Activated CD4-positive, alpha-beta T cell treated with anti-CD3 and anti-CD28 coated beads, Interleukin-2, amount 50 U/mL, for 1 hour (primary cell): ENCODE measurements at places on chromosomes 7 and 10.

DNA sequence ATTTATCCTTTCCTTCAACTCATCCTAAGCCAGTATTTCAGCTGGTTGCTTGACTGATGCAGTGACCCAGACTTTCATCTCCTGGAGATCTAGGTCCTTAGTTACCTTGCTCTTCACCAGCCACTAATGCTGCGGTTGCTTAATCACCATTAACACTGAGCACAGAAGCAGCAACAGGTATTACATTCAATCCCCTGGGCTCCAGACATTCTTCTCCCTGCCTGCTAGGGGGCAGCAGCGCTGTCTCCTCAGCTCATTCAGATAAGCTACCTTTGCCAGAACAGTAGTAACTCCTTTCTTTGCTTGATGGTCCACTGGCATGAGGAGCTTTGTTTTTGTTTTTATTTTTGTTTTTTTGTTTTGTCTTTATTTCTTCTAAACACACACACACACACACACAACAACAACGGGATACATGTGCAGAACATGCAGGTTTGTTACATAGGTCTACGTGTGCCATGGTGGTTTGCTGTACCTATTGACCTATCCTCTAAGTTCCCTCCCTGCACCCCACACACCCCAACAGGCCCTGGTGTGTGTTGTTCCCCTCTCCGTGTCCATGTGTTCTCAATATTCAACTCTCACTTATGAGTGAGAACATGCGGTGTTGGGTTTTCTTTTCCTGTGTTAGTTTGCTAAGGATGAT lies 1043.2 kb upstream of the C7orf33 start:
- no peak for DNase-seq

DNA sequence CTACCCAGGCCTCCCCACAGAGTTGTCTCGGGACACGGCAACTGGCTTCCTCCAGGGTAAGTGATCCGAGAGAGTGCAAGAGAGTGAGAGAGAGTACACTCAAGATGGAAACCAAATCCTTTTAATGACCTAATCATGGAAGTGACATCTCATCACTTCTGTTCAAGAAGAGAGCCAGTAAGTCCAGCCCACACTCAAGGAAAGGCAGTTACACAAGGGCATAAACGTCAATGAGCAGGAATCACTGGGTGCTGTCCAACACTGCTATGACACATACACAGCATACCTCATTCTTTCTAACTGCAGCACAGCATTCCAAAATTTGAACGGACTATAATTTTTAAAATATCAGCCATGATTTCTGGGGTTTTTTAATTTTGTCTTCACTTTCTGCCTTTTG lies 29.3 kb upstream of the OSBPL3 start:
- DNase-seq, result no peak

DNA sequence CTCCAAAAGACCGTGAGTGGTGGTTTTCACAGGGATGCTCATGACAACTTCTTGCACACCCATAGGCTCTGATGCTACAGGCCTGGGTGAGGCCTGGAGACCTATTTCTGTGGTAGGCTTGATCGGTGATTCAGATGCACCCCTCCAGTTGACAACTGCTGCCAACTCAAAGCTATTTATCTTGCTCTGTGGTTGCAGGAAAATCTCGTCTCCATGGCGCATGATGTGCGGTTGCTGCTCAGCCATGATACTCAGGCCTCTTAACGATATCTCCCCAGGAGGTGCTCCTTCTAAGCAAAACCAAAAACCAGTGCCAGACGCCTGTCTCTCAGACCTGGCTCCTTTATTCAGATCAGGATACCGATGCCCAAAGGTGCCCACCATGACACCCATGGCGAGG lies 31.4 kb downstream of the C10orf90 start:
- DNase-seq, result no peak

GRCh38 chr10:123309731-123310130 lies 155.5 kb downstream of the BUB3 start:
- DNase-seq, result no peak

DNA sequence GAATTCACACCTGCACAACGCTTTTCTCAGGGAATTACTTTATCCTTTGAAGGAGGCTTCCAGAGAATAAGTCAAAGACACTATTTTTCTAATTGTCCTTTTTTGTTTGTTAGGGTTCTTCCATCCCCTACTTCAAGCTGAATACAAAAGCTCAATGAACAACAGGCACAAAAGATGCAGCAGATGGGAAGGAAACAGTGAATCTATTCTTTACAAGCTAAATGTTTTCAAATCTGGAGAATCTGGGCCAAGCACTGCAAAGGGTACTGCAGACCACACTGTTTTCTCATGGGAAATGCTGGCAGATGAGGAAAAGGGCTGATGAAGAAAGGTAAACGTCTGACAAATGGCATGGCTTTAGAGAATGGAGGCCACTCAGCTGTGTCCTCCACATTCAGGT lies 18.5 kb downstream of the LIPA start:
- no peak for DNase-seq
